ENCODE measurements at places on chromosomes 11 and 22.

DNA sequence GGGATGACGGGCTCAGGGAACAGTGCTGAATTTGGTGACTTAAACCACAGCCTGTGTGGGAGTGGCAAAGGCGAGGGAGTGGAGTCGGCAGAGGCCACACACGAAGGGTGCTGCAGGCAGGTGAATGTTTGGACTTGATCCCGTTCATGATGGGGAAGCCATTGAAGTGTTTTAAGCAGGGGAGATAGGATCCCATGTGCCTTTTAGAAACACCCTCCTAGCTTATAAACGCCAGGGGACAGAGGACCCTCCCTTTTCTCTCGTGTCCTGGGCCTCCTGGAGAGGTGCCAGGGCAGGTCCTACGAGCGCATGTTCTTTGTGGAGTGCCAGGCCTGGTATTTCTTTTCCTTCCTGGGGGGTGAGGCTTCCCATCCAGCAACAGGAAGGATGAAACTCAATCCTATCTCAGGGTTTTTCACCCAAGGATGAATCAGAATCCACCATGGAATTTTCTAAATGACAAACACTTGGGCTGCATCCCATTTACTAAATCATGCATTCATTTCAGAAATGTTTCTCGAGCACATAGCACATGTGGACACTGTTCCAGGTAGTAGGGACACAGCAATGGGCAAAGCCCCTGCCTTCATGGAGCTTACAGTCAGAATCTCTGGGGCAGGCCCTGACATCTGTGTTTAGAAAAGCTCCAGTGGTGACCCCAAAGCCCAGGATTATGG is 59.6 kb downstream of the CHRDL2 start:
- no peak for DNase-seq

- no peak for DNase-seq
These were observed 25.0 kb downstream of the RAB30 start for GRCh38 chr11:83046621-83047172.

GRCh38 chr11:46338636-46338987 is 8.7 kb upstream of the DGKZ start:
- no peak for DNase-seq

- DNase-seq: no peak
These were observed 403 bp upstream of the SBF2 start for GRCh38 chr11:10294290-10294953.

DNA sequence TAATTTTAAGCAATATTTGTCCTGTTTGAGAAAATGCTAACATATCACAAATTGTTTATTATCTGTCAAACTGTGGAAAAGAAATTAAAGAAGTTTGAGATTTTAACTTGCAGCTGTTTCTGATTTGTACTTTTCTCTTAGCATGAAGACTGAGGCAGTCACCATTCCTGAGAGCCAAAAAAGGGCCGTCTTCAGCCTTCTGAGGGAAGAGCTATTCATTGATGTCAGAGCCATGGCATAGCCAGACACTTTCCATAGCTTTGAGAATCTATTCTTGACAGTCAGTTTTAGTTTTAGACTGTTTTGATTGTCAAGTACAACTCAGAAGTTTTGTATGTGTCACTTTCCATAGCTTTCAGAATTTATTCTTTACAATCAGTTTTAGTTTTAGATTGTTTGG is 32.1 kb downstream of the YAP1 start:
- no peak for DNase-seq

DNA sequence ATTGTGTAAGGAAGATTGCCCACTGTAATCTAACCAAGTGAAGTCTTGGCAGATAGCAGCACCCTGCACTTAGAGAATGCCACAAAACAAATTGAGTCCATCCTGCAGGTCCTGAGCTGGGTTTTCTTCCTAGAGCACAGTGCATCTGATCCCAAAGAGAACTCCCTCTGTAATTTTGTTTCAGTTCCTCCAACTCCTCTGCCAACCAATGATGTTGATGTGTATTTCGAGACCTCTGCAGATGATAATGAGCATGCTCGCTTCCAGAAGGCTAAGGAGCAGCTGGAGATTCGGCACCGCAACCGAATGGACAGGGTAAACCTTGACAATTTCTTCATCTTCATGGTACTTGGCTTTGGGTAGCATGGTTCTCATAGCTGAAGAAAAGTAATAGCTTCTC is 33.1 kb upstream of the ST14 start:
- no peak for DNase-seq

GRCh38 chr22:42969348-42969975 is 45.5 kb downstream of the PACSIN2 start:
- no peak for DNase-seq

Measured in large intestine (tissue), 12 donors.